ENCODE measurements at places on chromosomes 1 and 21. TPM values are rescaled to one million over a fixed set of nuclear protein-coding genes. Genes with fewer than 3 reads are reported as not detected.

UBR4 gene
- total RNA-seq, result 125 TPM

PDE9A gene
- 8.3 TPM for total RNA-seq

FAM167B gene
- total RNA-seq, result 0.90 TPM

HTR6 gene
- not detected for total RNA-seq

TSPEAR gene
- not detected for total RNA-seq

AMY2A gene
- not detected for total RNA-seq

PLA2G2F gene
- total RNA-seq, result not detected

TMPRSS2 gene
- not detected for total RNA-seq

FCAMR gene
- not detected for total RNA-seq

S100A2 gene
- not detected for total RNA-seq

CACNA1S gene
- total RNA-seq, result not detected

SPRR2A gene
- total RNA-seq, result not detected

KLF17 gene
- not detected for total RNA-seq

PRKCZ gene
- total RNA-seq, result 11.4 TPM

YBX1 gene
- 733 TPM for total RNA-seq

S1PR1 gene
- 72.8 TPM for total RNA-seq

BSND gene
- not detected for total RNA-seq

SETDB1 gene
- total RNA-seq, result 58.5 TPM

CBR3 gene
- 32.3 TPM for total RNA-seq

CCDC27 gene
- total RNA-seq, result not detected

ELF3 gene
- total RNA-seq, result 0.42 TPM

VSIG8 gene
- total RNA-seq, result not detected

PLA2G2D gene
- not detected for total RNA-seq
